Ammon's horn (tissue), 1 donor: ENCODE measurements at places on chromosomes 2 and 18.

GRCh38 chr2:24576617-24577016 lies 85.6 kb downstream of the NCOA1 start:
- DNase-seq, result no peak

DNA sequence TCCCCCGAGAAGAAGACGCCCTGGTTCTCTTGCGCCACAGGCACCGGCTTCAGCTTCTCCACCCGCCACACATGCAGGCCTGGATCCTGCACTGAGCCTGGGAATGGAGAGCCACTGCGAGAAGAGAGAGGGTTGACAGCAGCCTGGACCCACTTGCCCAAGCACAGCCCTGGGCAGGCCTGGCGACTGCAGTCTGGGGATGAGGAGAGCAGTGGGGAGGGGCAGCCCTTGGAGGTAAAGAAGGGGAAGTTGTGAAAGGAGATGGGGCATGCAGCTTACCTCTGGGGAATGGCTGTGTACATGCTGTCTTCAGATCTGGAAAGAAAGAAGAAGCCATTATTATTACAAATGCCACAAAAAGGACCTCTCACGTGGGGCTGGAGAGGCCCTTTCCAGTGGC lies 8.3 kb downstream of the CAPG start:
- no peak for DNase-seq

GRCh38 chr18:68086481-68086880 lies 570.0 kb upstream of the DSEL start:
- no peak for DNase-seq

DNA sequence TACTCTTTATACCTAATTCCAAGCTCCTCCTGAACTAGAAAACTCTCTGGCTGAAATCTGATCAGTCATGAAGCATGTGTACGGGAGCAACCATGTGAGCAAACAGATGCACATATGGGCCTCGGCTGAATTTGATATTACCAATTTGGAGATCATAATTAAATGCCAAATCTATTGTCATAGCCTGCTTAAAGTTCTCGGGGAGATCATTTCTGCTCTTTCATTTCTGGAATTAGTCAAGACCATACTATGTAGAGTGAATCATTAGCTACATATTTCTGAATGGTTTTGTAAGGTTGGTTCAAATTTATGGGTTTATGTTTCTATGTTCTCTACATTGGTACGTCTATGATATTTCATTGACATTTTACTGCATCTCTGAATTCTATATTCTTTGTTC lies 205.5 kb downstream of the UBE2E3 start:
- no peak for DNase-seq

DNA sequence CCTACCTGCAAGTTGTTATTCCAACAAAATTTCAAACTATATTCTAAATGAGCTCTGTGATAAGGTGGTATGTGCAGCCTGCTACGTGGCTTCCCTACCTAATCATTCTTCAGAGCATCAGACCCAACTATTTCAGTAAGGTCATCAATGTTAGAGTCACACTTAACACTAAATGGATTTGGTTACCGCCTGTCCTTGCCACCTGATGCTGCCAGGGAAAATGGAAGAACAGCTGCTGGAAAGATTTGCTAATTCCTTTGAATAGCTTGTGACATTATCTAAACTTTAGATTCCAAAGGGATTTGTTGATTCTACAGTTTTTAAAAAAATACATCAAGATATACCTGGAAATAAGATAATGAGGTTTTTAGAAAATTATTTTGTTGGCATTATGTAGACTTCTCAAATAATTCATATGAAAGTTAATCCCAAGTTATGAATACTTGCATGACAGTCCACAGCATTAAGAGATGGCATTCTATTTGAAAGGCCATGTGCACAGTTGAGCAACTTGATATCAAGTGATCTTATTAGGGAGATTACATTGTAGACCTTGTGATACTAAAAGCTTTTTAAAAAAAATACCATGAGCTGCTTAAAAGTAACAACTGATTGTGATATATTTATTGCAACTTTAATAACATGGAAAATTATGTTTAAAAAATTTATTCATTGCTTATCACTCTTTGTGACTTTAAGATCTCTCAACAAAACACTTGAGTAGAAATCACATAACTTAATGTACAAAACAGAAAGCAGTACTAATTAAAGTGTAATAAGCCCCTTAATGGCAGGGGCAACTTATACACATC lies 98.3 kb upstream of the UGP2 start:
- no peak for DNase-seq

DNA sequence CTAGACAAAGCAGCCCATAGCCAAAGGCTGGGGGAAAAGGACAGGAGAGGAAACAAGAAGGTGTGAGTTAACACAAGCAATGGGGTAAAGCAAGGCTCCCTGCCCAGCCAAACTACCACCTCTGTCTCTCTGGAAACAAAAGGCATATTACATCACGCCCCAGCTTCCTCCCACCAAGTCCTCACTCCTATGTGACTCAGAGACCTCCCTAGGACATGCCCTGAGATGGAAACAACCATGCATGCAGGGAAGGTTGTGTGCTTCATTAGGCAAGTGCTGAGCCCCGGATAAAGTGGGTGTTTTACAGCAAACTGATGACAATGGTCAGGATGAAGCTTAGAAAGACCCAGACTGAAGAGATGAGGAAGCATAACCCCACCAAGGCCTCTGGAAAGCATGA lies 9.0 kb upstream of the ATRAID start:
- peak; percentile 13 for DNase-seq

DNA sequence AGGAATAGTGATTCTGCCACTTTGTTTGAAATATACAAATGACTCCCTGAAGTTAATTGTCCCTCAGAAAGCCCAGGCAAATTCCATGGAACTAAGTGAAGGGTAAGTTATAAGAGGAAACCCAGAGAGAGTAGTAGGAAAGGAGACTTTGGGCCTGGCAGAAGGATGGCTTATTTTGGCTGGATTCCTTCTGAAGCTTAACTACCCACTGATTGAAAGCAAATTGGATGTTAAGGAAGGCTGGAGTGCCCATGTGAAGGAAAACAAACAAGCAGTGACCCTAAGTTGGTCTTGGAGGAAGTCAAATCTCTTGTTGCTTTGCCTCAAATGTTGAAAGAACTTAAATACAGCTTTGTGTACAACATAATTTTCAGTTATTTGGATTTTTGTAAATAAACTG lies 1106.4 kb upstream of the ZEB2 start:
- DNase-seq, result no peak

DNA sequence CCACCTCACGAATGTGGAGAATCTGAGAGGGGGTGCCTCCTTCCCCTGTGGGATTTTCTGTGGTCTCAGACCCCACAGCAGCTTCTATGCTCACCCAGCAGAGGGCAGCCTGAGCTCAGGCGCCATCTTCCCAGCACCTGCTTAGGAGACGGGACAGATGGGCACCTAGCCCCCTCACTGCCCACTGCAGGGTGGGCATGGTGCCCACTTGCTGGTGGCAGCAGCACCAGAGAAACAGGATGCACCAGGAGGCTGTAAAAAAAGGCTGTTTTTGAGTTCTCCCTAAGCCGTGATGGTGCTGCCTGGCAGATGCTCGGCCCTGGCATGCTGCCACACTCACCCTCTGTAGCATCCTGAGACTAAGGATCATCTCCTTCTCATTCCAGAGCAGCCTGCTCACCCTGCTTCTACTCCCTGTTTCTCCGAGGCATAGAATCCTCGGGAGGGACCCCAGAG lies 19.1 kb upstream of the SLC20A1 start:
- peak; percentile 86 for DNase-seq

DNA sequence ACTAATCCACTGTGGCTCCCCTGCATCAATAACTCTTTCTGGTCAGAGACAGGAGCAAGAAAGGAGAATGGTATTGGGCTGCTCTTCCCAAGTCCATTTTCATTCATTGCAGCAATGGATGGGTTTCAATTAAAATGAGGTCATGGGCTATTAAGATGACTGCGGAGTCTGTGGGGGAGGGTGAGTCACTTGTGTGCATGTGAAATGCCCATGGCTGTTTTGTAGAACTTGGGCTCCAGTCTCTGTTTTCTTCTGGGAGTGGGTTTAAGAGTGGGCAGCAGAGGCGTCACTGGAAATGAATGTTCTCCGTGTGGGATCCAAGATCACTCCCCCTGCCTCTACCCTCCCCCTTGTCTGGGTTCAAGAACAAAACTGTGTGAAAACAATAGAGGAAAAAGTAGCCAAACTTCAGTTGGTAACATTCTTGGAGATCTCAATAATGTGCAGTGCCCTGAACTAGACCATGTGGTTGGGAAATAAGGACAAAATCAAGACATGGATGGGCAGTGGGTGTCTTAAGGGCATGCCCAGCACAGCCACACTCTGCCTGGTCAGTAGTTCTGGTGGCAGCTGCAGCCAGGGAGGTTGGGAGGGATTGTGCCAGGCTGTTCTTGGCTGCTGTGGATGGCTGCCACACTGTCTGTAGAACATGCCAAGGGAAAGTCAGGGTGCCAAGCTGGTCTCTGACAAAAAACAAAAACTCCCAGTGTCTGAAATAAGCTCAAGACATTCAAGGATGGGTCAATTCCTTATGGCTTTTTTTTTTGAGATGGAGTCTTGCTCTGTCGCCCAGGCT lies 68.2 kb upstream of the CXCR4 start:
- peak; percentile 61 for DNase-seq

GRCh38 chr18:54939361-54939917 lies 19.8 kb downstream of the CCDC68 start:
- no peak for DNase-seq

DNA sequence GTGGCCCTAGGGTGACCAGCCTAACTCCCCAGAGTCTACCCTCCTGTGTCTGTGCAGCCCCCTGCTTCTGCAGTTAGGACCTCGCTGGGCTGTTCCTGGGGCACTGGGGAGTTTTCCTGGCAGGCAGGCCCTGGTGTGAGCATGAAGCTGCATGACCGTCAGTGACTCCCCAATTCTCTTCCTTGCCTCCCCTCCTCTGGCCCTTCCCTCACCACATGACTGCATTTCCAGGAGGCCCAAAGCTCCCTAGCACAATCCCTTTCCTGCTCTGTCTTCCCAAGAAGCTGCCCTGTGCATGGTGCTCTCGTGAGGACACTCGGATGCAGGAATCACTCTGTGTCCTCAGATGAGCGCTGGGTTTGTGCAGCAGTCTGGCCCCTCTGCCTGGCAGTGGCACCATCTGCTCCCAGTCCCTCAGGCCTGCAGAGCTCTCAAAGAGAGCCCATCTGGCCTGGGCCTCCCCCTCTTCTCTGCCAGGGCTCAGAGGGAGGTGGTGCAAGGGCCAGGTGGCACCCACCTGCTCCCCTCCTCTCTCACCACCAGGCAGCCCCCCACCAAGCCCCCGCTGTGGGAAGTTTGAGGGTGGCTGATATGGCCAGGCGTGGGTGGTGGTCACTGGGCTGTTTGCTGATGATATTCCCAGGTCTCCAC lies 125.6 kb upstream of the HS6ST1 start:
- no peak for DNase-seq

DNA sequence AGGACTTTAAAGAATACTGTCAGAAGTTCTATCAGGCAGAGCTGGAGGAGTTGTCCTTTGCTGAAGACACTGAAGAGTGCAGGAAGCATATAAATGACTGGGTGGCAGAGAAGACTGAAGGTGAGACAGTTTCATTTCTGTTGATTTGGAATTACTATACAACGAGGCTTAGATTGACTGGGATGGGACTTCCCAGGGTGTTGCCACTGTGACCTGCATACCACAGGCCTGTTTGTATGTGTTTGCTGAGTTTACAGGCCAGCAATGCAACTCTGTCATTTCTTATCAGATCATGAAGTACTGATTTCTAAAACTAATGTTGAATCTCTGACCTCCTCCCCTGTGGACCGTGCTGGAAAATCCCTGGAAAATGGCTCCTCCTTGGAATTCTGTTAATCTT lies 11.8 kb downstream of the SERPINB8 start:
- DNase-seq, result no peak

- DNase-seq, result no peak
Measured at GRCh38 chr2:226057365-226057764, 657.9 kb downstream of the NYAP2 start.

GRCh38 chr18:34929336-34929780 lies 111.9 kb upstream of the MAPRE2 start:
- DNase-seq, result no peak

DNA sequence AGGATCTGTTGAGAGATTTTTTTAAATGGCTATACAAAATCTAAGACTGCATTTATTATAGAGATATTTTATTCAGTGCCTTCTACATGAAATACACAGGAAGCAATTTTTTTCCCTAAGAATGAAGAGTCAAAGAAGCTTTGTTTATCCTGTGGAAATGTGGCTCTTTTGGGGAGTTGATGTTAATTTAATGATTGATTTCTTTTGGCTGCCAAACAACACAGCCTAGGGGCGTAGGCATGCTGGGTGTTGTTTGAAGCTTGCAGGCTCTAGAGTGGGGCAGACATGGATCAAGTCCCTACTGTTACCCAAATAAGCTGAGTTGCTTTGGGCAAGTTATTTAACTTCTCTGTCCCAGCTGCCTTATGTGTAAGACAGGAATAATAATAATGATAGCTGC lies 21.1 kb upstream of the PLEK start:
- no peak for DNase-seq

DNA sequence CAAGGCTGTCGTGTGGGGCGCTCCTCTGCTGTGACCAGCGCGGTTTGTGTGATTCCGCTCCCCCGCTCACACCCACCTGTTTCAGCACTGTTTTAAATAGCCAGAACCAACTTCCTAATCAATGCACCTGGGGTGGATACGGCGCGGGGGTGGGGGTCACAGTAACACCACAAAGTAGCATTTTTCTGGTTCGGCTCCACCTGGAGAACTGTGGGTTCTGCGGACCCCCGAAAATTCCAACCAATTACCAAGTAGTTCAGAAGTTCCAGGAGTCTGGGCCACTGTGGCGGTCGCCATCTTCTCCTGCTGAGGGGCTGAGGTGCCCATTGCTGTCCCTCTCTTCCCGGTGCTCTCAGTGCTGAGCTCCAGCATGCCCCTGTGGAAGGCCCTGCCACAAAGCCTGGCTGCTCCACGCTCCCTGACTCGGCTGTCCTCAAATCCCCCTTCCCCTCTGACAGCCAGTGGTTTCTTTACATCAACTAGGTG lies 79.4 kb downstream of the GFPT1 start:
- DNase-seq, result no peak

- DNase-seq, result no peak
Measured at GRCh38 chr2:168607992-168608391, 151.9 kb downstream of the CERS6 start.

DNA sequence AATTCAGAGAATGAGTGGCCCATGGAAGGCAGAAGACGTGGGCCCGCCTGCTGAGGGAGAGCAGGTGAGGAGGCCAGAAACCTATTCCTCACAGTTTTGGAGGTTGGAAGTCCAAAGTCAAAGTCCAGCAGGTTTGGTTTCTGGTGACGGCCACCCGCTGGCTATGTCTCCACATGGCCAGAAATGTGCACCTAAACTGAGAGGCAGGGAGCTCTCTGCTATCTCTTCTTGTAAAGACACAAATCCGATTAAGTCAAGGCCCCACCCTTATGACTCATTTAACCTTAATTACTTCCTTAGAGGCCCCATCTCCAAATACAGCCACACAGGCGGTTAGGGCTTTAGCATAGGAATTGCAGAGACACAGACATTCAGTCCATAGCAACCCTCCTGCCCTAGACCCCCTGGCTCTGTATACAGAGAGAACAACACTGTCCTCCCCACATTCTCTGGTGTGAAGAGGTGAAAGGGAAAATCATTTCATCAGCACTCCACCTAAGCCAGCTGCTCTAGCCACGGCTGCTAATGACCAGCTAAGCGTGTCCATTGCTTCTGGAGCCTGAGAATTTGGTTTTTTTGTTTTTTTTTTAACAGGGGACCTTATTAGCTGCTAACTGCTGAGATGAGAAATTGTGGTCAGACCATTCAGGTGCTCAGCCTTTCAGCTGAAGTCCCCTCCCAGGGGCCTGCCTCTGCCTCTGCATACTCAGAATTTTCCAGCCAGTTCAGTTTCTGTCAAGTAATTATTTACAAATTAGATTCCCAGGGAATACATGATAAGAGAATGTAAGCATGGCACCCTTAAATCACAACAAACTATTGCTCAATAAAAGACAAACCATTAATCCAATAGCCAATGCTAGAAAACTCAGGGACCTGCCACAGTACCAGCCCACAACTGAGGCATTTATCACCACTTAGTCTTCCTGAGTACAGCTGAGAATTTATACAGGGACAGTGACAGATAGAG lies 368.7 kb upstream of the ID2 start:
- DNase-seq, result no peak
